ENCODE measurements at places on chromosomes 2 and 18. TPM values are rescaled to one million over a fixed set of nuclear protein-coding genes. Genes with fewer than 3 reads are reported as not detected.

PAX8 gene
- total RNA-seq: 0.28 TPM

DNA sequence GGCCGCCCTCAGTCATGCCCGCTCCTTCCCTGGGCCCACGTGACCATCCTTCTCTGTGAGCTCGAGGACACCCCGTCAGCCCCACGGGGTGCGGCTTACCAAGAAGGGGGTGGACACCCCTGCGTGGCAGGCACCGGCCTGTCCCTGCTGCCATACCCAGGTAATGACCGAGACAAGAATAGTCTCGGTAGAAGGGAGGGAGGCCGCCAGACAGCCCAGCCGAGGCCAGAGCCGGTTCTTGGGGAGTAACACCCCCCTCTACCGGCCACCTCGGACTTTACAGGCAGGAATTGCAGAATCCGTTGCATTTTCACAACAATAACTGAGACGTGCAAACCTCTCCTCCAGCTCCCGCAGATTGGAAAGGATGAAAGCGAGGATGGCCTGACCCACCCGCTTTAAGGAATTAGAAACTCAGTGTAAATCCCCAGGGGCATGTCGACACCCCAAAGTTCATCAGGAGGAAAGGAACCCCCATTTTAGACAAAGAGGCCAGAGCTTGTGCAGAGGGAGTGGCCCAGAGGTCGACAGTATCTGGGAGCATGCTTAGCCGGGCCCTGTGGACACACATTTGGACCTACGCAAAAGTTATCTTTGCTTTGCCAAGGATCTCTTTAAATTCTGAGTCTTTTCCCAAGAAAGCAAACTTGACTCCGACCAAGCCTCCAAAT lies 60.1 kb upstream of the GLI2 start:
- peak; percentile 50 for DNase-seq

CNTNAP5 gene
- not detected for total RNA-seq

KLHL29 gene
- 2.5 TPM for total RNA-seq

GRCh38 chr18:66630831-66631230 lies 26.9 kb upstream of the CDH19 start:
- no peak for DNase-seq

GRCh38 chr18:49135877-49136276 lies 185.1 kb upstream of the SMAD7 start:
- DNase-seq: peak; percentile 56

NT5DC4 gene
- not detected for total RNA-seq

VIT gene
- under 0.01 TPM for total RNA-seq

GRCh38 chr18:57555134-57555533 lies 31.4 kb downstream of the FECH start:
- DNase-seq: no peak

DNA sequence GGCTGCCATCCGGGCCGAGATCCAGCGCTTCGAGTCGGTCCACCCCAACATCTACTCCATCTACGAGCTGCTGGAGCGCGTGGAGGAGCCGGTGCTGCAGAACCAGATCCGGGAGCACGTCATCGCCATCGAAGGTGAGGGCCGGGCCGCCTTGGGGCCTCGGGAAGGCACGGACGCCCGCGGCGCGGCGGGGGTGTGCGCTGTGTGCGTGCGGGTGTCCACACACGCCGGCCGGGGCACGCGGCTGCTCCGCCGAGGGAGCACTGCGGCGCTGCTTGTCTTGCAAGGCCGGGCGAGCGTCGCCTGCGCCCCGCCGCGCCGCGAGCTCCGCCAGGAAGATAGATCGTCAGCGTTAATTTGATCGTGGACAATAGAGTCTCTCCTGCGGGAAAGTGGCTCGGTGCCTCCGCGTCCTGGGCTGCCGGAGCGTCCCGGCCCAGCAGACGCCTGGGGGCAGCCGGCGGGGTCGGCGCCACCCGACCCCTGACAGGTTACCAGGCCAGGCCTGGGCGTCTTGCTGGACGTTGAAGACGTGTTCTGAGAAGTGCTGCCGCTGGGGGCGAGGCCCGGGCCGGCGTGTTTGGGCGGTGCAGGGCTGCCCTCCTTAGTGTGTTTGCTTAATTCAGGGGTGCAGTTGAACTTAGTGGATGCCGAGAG lies 1.0 kb downstream of the AGAP1 start:
- DNase-seq: peak; percentile 48

GRCh38 chr2:132374961-132375360 lies 41.6 kb upstream of the GPR39 start:
- DNase-seq: no peak

GRCh38 chr2:96097441-96097840 lies 18.9 kb downstream of the ADRA2B start:
- no peak for DNase-seq

ELOA2 gene
- total RNA-seq: not detected

- DNase-seq: no peak
These were observed 115.7 kb downstream of the GYPC start for GRCh38 chr2:126771501-126772195.

PFN4 gene
- total RNA-seq: 0.28 TPM

CYRIA gene
- 1.7 TPM for total RNA-seq

TUBA3E gene
- total RNA-seq: not detected

DNA sequence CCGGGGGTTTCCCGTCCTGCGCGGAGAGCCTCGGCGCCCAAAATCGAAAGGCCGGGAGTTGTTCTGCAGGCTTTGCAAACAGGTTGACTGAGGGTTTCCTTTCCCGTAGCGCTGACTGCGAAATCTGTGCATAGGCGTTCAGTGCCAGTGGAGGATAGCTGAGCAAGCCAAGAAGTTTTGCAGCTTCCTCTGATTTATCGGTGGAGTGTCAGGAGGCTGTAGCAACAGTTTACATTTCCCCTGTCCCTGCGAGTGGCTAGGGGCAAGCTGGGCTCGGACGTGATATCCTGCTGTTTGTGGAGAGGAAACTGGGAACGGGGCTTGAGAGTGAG lies 694 bp downstream of the THSD7B start:
- no peak for DNase-seq

DNA sequence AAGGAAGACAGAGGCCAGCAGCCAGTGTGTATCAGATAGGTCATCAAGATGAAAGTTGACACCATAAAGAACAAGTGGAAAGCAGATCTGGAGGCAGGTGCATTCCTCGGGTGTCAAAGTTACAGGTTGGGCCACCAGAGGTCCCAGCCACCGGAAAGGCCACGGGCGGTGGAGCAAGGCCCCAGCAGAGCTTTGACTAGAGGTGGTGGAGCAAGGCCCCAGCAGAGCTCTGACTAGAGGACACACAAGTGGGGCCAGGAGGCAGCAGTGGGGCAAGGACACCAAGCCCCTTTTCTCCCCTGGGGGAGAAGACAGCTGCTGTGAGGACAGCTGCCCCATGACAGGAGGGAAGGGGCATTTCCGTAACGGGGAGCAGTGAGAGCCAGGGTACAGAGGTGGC lies 115.1 kb downstream of the GYPC start:
- no peak for DNase-seq

DNA sequence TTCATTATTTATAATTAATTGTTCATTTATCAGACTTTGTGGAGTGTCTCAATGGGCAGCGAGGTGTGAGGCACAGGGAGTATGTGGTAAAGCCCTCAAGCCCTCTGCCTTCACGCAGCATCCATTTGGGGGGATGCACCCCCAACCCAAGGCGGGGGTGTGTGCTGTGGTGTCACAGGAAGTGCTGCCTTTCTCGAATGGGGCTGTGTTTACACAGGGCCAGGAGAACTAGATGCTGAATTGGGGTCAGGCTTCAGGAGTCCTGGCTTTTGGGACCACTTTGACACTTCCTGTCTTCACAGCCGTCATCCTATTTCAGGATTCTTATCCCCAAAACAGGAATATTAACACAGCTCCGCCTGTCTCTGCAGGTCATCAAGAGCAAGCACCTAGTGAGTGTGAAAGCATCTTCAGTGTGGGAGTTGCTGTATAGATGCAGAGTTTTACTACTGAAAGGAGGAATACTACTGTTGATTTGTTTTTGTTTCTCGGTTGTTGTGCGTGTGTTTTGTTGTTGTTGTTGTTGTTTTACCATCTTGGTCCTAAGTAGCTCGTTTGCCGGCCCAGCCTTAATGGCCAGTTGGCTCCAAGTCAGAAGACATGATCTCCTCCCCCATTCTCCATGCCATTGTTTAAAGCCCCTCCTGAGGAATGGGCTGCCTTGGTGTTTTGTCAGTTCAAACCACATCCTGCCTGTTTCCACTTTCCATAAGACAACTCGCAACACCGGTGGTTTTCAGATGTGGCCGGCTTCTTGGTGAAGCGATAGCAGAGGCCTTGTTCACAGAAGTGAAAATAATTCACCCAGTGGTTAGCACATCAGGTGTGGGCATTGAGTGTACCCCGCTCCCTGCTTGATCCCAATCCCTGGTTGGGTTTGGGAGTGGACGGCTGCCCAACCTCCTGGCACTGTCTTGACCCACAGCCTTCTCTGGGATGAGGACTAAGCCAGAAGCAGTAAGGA lies 221.3 kb downstream of the BCL2 start:
- no peak for DNase-seq

DNA sequence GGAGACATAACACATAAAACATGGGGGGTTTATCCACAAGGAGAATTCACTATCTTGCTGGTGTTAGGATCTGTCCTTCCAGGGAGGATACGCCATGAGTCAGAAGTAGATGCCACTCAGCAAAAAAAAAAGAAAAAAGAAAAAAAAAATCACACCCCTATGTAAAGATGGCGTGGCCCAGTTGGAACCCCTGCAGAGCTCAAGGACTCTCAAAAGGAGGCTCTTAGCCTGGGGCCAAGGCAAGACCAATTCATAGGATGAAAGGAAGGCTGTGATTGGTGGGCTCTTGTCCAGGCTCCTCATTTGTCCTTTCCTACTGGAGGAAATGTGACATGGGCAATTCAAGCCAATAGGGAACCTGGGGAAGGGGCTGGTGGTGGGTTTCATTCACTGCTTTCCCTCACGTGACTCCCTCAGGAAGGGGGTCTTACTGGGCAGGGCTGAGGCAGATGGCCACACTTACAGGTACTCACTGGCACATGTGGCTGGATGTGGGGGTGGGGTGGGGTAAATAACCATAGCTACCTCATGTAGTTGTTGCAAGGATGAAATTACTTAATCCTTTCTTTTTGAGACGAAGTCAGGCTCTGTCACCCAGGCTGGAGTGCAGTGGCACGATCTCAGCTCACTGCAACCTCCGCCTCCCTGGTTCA lies 38.7 kb upstream of the HAAO start:
- no peak for DNase-seq

All from IMR-90 (cell line).